ENCODE measurements at places on chromosomes 1 and 21.
A peak's percentile ranks its signal among the peaks of the same experiment; 100 is the strongest.

- DNase-seq, result peak; percentile 45
Observed at GRCh38 chr1:182781841-182782586, 7.6 kb upstream of the NPL start.

DNA sequence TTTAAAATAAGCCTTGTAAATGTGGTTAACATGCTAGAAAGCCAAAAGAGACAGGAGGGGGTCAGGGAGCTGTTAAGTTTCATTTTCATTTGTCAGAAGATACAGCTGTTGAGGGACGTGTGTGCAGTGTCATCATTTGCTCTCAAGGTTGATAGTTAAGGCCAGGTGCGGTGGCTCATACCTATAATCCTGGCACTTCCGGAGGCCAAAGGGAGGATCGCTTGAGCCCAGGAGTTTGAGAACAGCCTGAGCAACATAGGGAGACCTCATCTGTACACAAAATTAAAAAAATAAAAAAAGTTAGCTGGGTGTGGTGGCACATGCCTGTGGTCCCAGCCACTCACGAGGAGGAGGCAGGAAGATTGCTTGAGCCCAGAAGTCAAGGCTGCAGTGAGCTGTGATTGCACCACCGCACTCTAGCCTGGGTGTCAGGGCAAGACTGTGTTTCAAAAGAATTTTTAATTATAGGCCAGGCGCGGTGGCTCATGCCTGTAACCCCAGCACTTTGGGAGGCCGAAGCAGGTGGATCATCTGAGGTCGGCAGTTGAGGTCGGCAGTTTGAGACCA lies 22.7 kb downstream of the ZBTB8OS start:
- no peak for DNase-seq

- no peak for DNase-seq
Observed at GRCh38 chr21:16709866-16710550, 802.8 kb upstream of the CXADR start.

GRCh38 chr1:95034506-95034905 lies 38.2 kb downstream of the ALG14 start:
- no peak for DNase-seq

DNA sequence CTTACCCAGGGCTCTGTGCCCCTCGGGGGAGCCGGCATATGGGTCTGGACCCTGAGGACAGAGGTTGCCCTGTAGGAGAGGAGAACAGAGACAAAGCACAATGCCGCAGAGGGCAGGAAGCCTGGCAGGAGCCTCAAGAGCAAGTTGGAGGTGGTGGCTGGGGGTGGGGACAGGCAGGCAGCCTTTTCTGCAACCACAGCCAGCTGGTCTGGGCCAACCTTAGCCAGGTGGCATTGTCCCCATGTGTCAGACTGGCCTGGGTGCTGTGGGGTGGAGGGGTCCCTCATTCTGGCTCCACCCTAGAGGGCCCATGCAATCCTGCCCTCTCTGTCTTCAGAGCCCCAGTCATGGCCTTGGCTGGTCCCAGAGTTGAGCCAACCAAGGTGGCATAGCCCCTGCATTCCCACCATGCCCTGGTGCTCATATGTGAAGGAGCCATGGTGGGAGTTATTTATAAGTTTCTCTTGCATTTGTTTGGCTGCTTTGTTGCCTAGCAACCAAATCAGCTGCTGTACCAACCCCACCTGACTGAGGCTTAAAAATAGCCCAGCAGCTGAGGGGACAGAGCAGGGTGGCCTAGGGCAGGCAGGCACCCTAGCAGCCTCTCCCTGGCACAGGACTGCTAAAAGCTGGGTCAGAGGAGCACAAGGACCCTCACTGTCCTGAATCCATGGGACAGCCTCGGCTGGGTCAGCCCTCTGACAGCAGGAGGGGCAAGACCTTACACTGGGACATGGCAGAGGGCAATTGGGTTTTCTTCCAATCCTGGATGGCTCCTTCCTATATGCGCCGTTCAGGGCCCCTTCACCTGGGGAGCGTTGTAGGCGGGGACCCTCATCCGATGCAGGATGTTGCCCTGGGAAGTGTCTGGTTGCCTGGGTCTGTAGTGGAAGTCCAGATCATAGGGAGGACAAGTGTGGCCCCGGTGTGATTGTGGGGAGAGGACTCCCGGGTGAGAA lies 19.5 kb downstream of the MAP7D1 start:
- DNase-seq, result no peak

DNA sequence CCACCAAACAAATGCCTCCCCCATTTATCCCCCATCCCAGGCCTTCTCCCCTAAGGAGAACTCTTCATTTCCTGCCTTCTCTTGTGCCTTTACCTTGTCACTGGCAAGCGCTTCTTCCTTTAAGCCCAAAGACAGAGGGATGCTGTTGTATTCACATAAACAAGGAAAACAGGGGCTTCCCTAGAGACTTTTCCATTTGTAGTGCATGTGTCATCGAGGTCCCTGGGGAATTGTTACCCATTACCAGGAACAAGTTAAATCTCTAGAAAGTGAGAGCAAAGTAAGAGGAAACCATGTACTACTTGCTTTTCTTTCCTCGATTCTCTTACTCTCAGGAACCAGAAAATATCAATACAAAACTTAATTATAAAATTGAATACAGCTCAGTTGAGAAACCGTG lies 114.4 kb upstream of the DPT start:
- DNase-seq, result no peak

DNA sequence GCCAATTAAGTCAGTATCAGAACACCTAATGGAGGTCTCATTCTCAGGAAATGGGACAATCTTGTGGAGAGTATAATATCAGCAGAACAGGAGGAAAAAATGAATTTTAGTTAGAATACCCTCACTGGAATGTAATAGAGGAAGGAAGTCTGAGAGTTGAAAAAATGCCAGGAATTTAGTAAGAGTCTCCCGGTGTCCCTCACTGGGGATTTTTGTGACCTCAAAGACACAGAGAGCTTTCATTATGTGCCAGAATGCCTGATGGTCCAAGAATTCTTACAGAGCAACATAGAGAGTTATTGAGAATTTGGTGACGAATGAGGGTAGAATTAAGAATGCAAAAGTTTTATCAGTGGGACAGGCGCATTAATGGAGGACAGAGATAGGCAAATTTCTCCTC lies 443.5 kb upstream of the B3GALT2 start:
- DNase-seq, result no peak

DNA sequence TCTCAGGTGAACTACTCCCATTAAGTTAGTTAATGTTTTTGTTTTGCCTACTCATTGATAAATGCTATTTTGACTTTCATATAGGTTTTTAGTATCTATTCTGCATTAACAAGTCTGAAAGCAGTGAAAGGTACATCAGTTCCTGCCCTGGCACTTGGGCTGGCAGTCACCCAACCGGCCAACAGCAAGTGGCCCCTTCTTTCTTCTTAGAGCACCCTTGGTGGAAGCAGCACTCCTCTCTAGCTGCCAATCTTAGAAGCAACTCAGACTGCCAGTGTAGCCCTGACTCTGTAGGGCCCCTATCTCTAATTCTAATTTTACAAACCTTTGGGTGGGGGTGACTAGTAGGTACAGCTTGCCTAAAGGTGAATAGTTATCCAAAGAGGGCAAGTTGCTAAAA lies 155.7 kb downstream of the FGGY start:
- DNase-seq, result no peak

DNA sequence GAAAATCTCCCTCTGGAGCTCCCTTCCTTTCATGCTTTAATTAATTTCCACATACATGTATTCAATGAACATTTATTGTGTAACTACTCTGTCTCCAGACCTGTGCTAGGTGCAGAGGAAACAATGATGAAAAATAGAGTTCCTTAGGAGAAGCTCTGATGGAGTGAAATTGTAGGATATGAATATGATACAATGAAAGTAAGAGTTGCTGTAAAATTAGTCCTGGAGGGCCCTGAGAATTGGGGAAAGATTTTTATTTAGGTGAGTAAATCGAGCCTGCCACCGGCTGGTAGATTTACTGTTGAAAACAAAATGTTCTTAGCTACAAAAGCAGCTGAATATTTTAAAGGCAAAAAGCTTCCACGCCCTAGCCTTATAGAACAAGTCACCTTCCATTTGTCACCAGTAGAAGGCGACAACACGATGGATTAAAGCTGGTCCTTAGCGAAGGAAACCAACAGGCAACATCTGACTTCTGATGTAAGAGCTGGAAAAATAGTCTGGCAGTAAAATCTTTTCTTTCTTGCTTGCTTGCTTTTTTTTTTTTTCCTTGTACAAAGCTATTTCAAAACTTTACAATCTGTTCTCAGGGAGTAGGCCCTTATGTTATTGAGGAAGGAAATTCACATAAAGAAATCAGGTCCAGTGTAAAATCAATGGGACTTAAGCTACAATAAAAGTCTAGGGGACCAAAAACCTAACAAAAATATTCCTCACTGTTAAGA lies 82.0 kb upstream of the ROR1 start:
- DNase-seq, result peak; percentile 70

- DNase-seq, result no peak
Observed at GRCh38 chr1:57845041-57845440, 421.2 kb upstream of the DAB1 start.

GRCh38 chr1:241839369-241839979 lies 8.5 kb upstream of the EXO1 start:
- DNase-seq, result no peak

DNA sequence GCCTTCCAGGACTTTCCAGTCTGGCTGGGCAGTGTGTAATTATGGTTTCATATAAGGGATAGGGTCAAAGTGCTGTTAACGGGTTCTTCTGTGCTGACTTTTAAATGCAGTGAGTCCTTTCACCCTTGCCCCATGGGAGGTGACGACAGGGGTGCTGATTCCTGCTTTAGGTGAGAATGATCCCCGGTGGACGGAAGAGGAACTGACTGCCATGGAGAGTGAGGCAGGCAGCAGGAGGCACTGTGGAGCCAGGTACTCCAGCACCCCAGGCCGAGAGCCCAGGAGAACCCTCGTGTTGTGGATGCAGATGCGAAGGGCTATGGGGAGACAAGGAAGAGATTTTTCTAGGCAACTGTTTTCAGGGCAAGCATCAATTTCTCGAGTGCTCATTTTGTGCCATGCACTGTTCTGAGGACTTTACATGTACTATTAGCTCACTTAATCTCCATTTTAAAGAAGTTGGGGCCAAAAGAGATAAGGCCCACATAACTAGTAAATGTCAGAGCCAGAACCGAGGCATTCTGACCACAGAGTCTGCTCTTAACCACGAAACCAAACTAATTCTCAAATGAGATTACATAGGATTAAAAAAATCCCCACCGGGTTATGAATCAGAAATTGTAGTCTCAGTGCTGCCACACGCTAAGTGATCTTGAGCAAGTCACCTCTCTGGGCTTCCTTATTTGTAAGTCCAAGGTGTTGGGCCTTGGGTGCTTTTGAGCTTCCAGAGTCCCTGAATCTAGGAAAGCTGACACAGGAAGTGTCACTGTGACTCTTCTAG lies 28.2 kb downstream of the STPG1 start:
- no peak for DNase-seq

DNA sequence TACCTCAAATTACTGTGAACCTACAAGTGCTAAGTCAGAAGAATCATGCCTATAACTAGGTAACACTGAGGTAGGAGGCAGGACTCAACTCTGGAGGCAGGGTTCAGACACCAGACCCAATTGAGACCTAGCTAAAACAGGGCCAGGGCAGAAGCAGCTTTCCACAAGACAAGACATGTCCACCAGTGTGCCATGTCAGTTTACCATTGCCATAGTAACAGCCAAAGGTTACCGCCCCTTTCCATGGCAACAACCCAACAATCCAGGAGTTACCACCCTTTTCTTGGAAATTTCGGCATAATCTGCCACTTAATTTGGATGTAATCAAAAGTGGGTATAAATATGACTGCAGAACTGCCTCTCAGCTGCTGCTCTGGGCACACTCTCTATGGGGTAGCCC lies 432.3 kb downstream of the DPYD start:
- no peak for DNase-seq

- DNase-seq, result no peak
Observed at GRCh38 chr1:86951430-86951829, 37.0 kb downstream of the HS2ST1 start.

DNA sequence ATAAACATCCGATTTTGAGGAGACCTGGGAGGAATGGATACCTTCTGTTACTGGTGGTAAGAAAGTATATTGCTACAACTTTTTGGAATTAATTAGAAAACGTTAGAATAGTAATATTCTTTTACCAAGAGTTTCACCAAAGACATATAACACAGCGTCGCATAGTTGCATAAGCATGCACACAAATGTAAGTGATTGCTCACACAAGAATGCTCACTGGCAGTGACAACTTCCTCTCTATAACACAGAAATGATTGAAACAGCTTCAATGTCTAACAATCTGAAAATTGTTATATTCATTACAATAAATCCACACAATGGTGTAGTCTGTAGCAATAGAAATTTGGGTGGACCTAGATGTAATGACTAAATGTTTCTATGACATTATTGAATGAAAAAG lies 998.6 kb downstream of the TTLL7 start:
- no peak for DNase-seq

GRCh38 chr1:110060034-110060661 lies 10.3 kb downstream of the ALX3 start:
- DNase-seq, result no peak

DNA sequence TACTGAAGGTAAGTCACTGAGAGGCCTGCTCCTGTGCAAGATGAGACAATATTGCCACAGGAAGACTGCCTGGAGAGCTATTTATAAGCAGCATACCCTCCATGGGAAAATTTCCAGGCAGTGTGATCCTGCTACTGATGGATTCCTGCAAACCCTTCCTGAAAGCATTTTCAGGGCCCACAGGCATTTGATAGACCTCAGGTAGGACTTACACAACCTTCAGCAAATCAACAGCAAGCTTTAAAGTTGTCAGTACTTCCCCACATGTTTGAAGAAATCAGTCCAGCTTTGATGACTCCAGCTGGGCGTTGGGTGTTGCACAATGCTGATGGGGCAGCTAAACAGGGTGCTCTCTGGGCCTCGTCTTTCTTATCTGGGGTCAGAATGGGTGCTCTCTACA lies 108.8 kb downstream of the PLXNA2 start:
- no peak for DNase-seq

DNA sequence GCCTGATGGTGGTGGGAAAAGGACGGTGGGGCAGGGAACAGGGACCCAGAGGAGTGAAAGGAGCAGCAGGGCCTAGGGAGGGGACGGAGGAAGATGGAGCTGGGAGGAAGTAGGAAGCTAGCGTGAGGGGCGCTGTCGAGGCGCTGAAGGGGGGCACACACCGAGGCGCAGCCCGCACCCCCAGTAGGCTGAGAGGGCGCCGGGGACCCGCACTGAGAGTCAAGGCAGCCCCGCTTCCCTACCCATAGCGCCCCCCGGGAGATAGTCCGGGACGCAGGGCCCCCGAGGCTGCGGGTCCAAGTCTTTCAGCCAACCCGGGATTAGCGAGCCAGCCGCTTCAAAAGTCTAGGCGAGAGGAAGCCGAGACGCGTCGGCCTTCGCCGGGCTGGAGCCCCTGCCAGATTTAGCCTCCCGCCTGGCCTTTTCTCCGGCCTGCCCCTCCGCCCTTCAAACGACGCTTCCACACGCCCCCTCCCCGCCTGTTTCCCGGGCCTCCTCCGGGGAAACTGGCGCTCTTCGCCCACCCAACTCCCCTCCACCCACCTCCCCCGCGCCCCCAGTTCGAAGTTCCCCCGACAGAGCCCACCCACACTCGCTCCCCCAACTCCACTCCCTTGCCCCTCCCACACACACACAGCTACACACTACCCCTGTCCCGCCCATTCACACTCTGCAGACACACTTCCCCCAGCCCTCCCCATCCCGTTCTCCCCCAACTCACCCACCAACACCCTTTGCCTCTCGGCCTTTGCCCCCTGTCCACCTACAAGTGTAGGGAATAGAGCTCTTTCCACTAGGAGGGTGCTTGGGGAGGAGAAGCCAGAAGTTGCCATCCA lies 7.8 kb upstream of the PROX1 start:
- DNase-seq, result no peak
